ENCODE measurements at places on chromosomes 3 and 15. TPM values are rescaled to one million over a fixed set of nuclear protein-coding genes. Genes with fewer than 3 reads are reported as not detected.

DNA sequence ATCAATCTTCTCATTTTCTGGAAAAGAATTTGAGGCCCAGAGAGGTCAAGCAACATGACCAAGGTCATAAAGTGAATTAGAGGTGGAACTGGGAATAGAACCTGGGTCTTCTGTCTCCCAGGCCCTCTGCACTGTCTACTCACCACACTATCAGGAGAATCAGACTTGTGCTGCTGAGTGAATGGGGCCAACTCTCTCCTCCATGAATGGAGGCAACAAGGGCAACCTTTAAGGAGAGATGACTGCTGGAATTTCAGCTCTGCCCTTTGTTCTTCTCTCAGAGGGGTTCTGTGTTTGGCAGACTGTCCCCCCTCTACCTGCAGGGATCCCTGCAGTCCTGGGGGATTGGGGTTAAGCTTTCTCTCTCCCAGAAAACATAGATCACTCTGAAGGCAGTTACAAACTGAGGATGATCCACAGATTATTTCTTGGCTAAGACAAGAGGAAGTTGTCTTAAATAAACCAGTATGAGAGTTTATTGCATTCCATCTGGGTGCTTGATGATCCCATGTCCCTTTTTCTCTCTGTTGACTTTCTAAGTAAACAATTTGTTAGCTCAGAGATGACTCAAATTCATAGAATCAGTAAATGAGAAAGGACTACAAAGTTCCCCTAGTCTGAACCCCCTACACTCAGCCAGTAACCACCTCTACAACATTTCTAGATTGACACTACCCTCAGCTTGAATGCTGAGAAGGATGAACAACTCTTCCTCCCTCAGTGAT lies 99.0 kb upstream of the LIPC start:
- no peak overlapping the region for H3K4me3 ChIP-seq
- H3K27me3 ChIP-seq, result no peaks in the 10 kb centered on the region
- DNase-seq, result no peak
- H3K4me1 ChIP-seq, result peaks cover 9% of the 10 kb centered on the region
- H3K36me3 ChIP-seq, result no peaks in the 10 kb centered on the region

- H3K4me3 ChIP-seq, result no peak overlapping the region
- no peaks in the 10 kb centered on the region for H3K4me1 ChIP-seq
- no peak for DNase-seq
- no peaks in the 10 kb centered on the region for H3K27me3 ChIP-seq
- H3K27ac ChIP-seq, result no peak overlapping the region
- H3K36me3 ChIP-seq, result no peaks in the 10 kb centered on the region
These were observed 59.2 kb upstream of the ADAMTS17 start for GRCh38 chr15:100400996-100401395.

- peaks cover 31% of the 10 kb centered on the region for H3K4me1 ChIP-seq
- H3K27ac ChIP-seq, result peak overlapping the region; percentile 94
- peak overlapping the region; percentile 4 for H3K4me3 ChIP-seq
- no peaks in the 10 kb centered on the region for H3K27me3 ChIP-seq
- DNase-seq, result no peak
These were observed 31.7 kb downstream of the GOLGA6A start for GRCh38 chr15:74050556-74051234.

DNA sequence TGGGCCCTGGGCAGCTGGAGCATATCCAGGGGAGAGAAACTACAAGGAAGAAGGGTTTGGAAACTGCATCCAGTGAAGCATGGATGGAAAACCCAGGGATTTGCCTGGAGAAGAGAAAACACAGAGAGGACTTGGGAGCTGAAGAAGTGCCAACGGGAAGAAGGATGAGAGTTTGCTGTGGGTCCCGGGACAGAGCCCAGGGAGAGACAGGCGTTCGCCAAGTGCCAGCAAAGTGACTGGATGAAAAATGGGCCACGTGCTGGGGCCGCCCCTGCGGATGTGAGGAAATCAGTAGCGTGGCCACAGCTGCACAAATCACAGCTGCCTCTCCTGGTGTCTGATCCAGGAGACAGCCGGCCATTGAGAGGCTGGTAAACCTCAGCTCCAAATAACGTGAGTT lies 70.4 kb downstream of the HES1 start:
- no peak overlapping the region for H3K27ac ChIP-seq
- peaks cover 8% of the 10 kb centered on the region for H3K27me3 ChIP-seq
- no peak for DNase-seq
- H3K4me3 ChIP-seq, result no peak overlapping the region

DNA sequence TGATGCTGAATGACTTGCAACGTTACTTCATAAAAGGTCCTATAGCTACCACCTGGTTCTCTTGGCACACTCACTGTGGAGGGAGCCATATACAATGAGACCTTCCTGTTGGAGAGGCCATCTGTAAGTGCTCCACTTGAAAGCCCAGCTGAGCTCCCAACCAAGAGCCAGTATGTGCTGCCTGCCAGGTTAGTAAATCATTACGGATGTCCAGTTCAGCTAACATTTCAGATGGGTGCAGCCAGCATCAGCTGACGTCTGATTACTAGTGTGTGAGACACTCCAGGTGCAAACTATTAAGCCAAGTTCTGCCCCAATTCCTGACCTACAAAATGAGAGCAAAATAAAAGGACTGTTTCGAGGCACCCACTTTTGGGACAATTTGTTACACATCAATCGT lies 274.4 kb upstream of the ROBO2 start:
- no peak overlapping the region for H3K27ac ChIP-seq
- H3K4me1 ChIP-seq, result no peaks in the 10 kb centered on the region
- H3K36me3 ChIP-seq, result no peaks in the 10 kb centered on the region
- no peak for DNase-seq
- no peaks in the 10 kb centered on the region for H3K27me3 ChIP-seq

- H3K36me3 ChIP-seq, result no peaks in the 10 kb centered on the region
- DNase-seq, result no peak
- H3K27ac ChIP-seq, result no peak overlapping the region
These were observed 6.9 kb upstream of the CA12 start for GRCh38 chr15:63388511-63388910.

- H3K27ac ChIP-seq, result no peak overlapping the region
- H3K36me3 ChIP-seq, result no peaks in the 10 kb centered on the region
These were observed 28.7 kb downstream of the RPSA start for GRCh38 chr3:39435006-39435748.

DNA sequence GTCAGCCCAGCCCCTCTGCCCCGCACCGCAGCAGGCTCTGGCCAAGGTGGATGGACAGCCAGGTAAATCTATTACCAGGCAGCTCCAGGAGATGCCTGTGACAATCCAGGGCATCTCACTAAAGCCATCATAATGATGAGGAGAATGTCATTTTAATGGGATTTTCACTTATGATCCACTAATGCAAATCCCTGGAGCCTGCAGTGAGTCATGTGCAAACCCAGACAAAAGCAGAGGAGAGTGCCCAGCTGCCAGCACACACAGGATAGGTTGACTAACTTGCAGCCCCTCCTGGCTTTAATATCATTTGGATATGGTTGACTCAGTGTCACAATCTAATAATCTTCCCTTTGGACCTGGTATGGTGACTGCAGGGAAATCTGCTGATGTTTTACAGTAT lies 206.9 kb upstream of the TRIM42 start:
- H3K36me3 ChIP-seq, result no peaks in the 10 kb centered on the region
- DNase-seq, result no peak
- no peak overlapping the region for H3K27ac ChIP-seq
- no peaks in the 10 kb centered on the region for H3K27me3 ChIP-seq
- H3K4me3 ChIP-seq, result no peak overlapping the region
- no peaks in the 10 kb centered on the region for H3K4me1 ChIP-seq

DNA sequence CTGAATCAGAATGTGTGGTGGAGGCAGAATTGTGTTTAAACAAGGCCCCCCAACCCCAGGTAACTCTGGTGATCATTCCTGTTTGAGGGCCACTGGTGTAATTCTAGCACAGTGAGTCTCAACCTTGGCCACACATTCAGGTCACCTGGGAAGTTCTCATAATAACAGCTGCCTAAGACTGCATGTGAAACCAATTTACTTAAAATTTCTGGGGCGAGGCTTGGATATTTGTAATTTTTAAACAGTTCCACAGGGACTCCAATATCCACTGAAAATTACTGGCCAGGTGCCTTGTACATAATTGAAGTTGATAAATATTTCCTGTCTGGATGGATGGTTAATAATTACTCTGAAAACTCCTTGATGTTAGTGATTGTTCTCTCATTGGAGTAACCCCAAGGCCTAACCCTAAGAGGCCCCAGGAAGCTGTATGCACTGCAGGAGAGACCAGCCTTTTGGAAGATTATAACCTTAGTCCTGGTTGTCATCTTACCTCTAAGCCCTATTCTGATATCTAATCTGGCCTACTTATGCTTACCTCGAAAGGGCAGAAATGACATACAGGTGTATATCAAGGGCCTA lies 25.7 kb upstream of the EPHB1 start:
- H3K4me1 ChIP-seq, result no peaks in the 10 kb centered on the region
- H3K36me3 ChIP-seq, result no peaks in the 10 kb centered on the region
- no peak for DNase-seq
- H3K27ac ChIP-seq, result no peak overlapping the region
- no peaks in the 10 kb centered on the region for H3K27me3 ChIP-seq

DNA sequence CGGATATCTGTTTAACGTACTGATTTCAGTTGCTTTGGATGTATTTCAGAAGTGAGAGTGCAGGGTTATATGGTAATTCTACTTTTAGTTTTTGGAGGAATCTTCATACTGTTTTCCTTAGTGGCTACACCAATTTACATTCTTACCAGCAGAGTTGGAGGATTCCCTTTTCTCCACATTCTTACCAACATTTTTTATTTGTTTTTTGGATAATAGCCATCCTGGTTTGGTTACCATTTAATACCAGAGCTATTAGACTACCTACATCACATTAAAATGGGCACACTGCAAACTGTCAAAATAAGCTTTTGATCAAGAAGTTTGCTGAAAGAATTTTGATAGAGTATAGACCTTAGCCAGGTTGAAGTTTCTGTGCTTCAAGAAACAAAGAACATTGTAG lies 217.2 kb upstream of the CFAP20DC start:
- H3K36me3 ChIP-seq, result no peaks in the 10 kb centered on the region
- no peak for DNase-seq
- H3K27ac ChIP-seq, result no peak overlapping the region

DNA sequence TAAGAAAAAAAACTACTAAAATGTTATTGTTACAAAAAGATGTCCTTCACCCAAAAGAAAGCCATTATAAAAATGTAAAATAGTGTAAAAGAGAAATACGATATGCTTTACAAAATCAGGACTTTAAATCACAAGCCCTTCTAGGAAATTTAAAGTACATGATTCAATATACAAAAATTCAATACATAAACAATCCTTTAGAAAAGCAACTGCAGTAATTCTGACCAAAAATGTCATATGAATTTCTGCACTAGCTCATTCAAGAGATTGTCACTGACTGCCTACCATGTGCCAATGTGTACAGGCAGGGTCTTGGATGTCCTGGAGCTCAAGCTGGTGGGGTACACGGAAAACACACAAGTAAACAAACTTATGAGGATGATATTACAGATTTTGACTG lies 2.5 kb downstream of the MORC1 start:
- no peak overlapping the region for H3K4me3 ChIP-seq
- no peak for DNase-seq
- no peaks in the 10 kb centered on the region for H3K4me1 ChIP-seq
- no peak overlapping the region for H3K27ac ChIP-seq
- no peaks in the 10 kb centered on the region for H3K27me3 ChIP-seq

GRCh38 chr3:80017369-80017768 lies 249.6 kb upstream of the ROBO1 start:
- DNase-seq, result no peak
- no peak overlapping the region for H3K27ac ChIP-seq
- no peaks in the 10 kb centered on the region for H3K36me3 ChIP-seq
- H3K4me1 ChIP-seq, result no peaks in the 10 kb centered on the region
- H3K4me3 ChIP-seq, result no peak overlapping the region
- no peaks in the 10 kb centered on the region for H3K27me3 ChIP-seq

DNA sequence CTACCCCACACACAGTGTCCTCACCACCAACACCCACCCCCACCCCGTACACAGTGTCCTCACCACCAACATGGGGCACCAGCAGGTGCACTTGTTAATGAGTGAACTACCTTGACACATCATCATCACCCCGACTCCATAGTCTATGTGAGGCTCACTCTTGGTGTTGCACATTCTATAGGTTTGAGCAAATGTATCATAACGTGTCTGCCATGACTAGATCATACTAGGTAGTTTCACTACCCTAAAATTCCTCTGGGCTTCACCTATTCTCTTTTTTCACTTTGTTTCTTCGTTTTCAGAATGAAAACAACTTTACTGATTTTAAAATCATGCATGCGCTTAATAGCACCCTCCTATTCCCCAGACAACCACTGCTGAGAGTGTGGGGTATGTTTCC lies 102.6 kb upstream of the SLC6A6 start:
- H3K27me3 ChIP-seq, result no peaks in the 10 kb centered on the region
- no peak overlapping the region for H3K27ac ChIP-seq
- DNase-seq, result no peak
- H3K4me1 ChIP-seq, result no peaks in the 10 kb centered on the region
- no peaks in the 10 kb centered on the region for H3K36me3 ChIP-seq
- no peak overlapping the region for H3K4me3 ChIP-seq

DNA sequence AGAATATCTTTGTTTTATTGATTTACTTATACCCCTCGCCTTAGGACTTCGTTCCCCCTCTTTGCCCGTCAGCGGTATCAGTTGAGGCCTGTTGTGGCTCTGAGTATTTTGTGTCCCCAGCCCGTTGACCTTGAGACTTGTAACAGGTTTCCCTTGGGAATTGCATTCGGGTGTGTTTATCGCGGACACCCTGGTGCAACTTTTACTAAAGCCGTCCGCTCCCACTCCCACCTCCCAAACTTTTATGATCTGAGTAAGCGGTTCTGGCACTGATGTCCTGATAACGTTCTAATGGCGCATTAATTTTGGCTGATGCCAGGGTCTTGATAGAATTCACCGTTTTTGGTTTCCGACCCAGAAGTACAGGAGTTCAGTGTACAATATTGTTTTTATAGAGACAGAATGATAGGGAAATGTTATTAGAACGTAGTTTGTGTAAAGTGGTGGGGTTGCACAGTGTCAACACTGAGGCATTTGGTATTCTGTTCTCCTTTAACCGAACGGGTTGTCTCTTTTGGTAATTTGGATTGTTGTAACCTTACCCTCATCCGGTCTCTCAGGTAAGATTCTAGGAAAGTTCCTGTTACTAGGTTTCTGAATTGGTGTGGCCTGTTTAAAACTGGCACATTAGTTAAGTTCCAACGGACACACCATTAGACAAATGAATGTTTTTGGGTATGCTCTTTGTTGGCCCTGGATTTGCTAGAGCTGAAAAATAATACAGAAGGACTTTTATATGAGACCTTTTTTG lies 47.8 kb downstream of the OIP5 start:
- peak overlapping the region; percentile 69 for H3K27ac ChIP-seq
- peaks cover 27% of the 10 kb centered on the region for H3K36me3 ChIP-seq
- H3K4me3 ChIP-seq, result peak overlapping the region; percentile 88
- no peak for DNase-seq
- H3K4me1 ChIP-seq, result peaks cover 6% of the 10 kb centered on the region

GRCh38 chr15:50231761-50232160 lies 33.8 kb downstream of the HDC start:
- no peaks in the 10 kb centered on the region for H3K36me3 ChIP-seq
- no peaks in the 10 kb centered on the region for H3K4me1 ChIP-seq
- H3K27me3 ChIP-seq, result no peaks in the 10 kb centered on the region

The CLEC3B gene
- total RNA-seq, result 130 TPM

The MYO9A gene
- 128 TPM for total RNA-seq

The WDR49 gene
- total RNA-seq, result not detected

The RGMA gene
- 76.7 TPM for total RNA-seq

The KBTBD8 gene
- not detected for total RNA-seq
